ENCODE measurements at places on chromosomes 7 and 10. TPM values are rescaled to one million over a fixed set of nuclear protein-coding genes. Genes with fewer than 3 reads are reported as not detected.

- no peak overlapping the region for H3K4me3 ChIP-seq
- H3K36me3 ChIP-seq: no peaks in the 10 kb centered on the region
- no peak overlapping the region for H3K27ac ChIP-seq
Measured at GRCh38 chr7:4195660-4196059, 486.4 kb upstream of the FOXK1 start.

GRCh38 chr7:135147341-135147898, 452 bp upstream of the TMEM140 start:
- peak overlapping the region; percentile 52 for H3K4me3 ChIP-seq
- H3K4me1 ChIP-seq: no peaks in the 10 kb centered on the region
- peak overlapping the region; percentile 99 for H3K27ac ChIP-seq

GRCh38 chr7:81769891-81770727, at the start of gene HGF:
HGF (minus strand) TSS chr7:81770047; CDS start chr7:81769971, 76 bp downstream.
- H3K27me3 ChIP-seq: no peaks in the 10 kb centered on the region
- H3K4me3 ChIP-seq: peak within 1 kb of the TSS; percentile 1
- H3K36me3 ChIP-seq: no peaks in the 10 kb centered on the region
- peak; percentile 67 for DNase-seq
- no peaks in the 10 kb centered on the region for H3K4me1 ChIP-seq

MKX gene
- 0.40 TPM for total RNA-seq

DNA sequence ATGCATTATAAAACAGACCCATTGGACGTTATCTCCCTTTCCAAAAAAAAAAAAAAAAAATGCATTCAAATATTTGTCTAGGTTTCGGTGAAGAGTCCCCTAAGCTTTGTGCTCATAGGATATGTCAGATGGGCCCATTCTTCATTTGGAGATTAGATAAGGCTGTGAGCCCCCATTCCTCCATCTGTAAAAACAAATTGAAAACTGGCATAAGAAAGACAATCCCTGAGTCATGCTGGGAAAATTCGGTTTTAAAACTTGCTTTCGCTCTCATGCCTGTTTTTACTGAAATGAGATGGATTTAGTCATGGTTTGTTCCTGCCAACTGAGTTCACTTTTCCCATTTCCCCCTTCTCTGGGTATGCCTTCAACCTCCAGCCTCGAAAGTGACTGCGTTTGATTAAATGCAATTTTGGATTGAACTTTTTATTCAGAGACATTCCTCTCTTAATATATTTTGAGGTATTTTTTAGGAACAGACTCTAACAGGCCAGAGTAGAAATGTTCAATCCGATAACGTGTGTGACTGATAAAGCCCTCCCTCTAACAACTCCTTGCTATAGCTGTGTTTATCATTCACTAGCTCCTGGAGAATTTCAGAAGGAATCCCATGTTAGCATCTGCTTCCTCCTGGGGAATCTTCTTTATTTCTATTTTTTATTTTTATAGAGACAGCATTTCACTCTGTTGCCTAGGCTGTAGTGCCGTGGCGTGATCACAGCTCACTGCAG, 190.9 kb upstream of the LYZL2 start:
- no peaks in the 10 kb centered on the region for H3K27me3 ChIP-seq
- H3K27ac ChIP-seq: peak overlapping the region; percentile 58
- no peak overlapping the region for H3K4me3 ChIP-seq
- H3K4me1 ChIP-seq: no peaks in the 10 kb centered on the region
- DNase-seq: no peak

GRCh38 chr7:92010215-92010614, 69.6 kb downstream of the AKAP9 start:
- H3K4me1 ChIP-seq: no peaks in the 10 kb centered on the region
- no peak overlapping the region for H3K27ac ChIP-seq
- H3K4me3 ChIP-seq: no peak overlapping the region
- DNase-seq: no peak
- H3K36me3 ChIP-seq: no peaks in the 10 kb centered on the region
- H3K27me3 ChIP-seq: no peaks in the 10 kb centered on the region

DNA sequence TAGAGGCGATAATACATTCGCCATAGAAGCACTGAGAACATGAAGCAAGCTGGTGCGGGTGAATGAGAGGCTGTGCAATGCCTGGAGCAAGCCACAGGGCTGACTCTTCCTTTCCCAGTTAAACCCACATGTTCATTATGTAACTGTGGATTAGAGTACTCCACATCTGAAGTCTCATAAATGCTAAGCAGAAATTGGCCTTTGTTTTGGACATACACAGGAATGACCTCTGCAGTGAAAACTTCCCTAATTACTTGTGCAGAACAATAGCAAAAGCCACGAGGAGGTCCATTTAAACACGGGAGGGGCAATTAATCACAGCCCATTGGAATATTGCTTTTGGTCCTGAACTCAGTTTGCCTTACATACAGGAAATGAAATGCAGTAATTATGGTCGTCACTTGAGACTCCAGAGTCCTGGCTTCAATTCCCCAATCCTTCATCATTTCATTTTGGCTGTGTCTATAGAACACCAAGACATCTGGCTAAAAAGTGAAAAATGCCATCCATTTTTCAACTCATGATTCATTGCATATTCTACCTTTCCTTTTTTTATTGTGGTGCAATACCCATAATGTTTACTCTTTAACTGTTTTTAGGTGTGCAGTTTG, 78.7 kb upstream of the CXCL12 start:
- no peak overlapping the region for H3K27ac ChIP-seq
- no peaks in the 10 kb centered on the region for H3K36me3 ChIP-seq
- no peak overlapping the region for H3K4me3 ChIP-seq

GRCh38 chr10:17648243-17649035, 4.5 kb downstream of the STAM start:
- no peaks in the 10 kb centered on the region for H3K36me3 ChIP-seq
- no peak for DNase-seq
- peaks cover 14% of the 10 kb centered on the region for H3K4me1 ChIP-seq
- H3K27me3 ChIP-seq: no peaks in the 10 kb centered on the region
- no peak overlapping the region for H3K4me3 ChIP-seq
- H3K27ac ChIP-seq: no peak overlapping the region

GRCh38 chr7:73482746-73483145, 39.3 kb downstream of the BAZ1B start:
- H3K27ac ChIP-seq: no peak overlapping the region
- no peaks in the 10 kb centered on the region for H3K27me3 ChIP-seq
- H3K4me1 ChIP-seq: no peaks in the 10 kb centered on the region
- no peak for DNase-seq
- H3K4me3 ChIP-seq: no peak overlapping the region

DNA sequence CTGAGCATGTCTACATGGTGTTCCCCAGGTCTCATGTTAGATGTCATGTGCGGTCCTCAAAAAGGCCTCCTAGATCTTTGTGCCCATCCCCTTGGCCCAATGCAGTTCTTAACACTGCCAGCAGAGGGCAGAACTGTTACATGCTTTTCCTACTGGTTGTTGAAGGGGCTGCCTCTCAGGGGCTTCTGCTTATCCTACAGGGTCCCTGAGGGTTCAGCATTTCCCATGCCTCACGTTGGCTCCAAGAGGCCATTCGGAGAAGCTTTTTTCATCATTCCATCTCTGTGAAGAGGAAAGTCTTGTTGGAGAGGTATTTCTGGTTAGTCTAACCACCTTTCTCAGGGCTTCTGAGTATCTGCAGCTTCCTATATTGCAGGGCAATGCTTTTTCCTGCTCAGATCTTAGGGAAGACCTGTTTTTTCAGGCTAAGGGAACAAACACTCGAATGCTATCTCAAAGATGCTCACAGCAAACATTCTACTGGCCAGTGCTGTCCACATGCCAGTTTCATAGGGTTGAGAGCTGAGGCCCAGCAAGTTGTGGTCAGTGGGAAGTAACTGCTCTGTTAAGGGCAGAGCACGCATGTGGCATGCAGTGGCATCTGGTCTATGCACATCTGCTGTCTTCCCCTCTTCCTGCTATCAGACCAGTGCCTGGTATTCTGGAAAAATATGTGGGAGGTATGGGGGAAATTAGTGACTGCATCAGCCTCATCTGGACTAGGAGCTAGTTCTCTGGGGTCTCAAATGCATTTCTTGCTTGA, 31.5 kb downstream of the MBL2 start:
- H3K27me3 ChIP-seq: no peaks in the 10 kb centered on the region
- no peak overlapping the region for H3K27ac ChIP-seq
- peak; percentile 41 for DNase-seq
- H3K4me1 ChIP-seq: no peaks in the 10 kb centered on the region
- no peaks in the 10 kb centered on the region for H3K36me3 ChIP-seq

GRCh38 chr7:98681951-98682350, 64.9 kb downstream of the NPTX2 start:
- no peaks in the 10 kb centered on the region for H3K36me3 ChIP-seq
- no peak for DNase-seq
- no peaks in the 10 kb centered on the region for H3K4me1 ChIP-seq
- no peaks in the 10 kb centered on the region for H3K27me3 ChIP-seq

PDZD7 gene
- total RNA-seq: 0.18 TPM
